Posterior cingulate gyrus (tissue), 11 donors: ENCODE measurements at places on chromosomes 5 and 9.

- no peak for DNase-seq
These were observed 221.8 kb downstream of the FAM114A2 start for GRCh38 chr5:153816870-153817269.

DNA sequence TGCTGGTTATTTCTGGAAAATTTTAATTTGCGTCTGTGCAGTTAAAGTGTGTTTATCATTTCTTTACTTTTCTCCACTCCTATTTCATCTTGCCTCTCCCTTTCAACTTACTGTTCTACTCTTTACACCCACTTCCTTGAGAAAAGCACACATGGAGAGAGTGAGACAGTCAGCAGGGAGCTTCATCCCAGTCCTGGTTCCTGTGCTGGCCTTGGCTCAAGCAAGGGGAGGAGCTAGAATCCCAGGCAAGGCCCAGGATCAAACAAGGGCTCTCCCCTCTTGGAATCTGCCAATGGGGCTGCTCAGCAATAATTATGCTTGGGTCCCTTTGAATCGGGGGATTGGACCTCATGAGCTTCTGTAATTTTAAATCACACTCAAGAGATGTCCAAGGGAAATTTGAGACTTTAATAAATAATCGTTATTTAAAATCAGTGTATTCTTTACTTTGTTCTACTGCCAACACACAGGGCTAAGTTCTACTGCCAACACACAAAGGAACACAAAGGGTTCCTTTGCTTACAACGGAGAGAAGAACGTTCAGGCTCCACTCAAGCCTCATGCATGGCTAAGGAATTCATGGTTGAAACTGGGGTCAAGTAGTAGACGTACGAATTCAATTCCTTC, 439.3 kb upstream of the DAB2 start:
- DNase-seq: no peak

DNA sequence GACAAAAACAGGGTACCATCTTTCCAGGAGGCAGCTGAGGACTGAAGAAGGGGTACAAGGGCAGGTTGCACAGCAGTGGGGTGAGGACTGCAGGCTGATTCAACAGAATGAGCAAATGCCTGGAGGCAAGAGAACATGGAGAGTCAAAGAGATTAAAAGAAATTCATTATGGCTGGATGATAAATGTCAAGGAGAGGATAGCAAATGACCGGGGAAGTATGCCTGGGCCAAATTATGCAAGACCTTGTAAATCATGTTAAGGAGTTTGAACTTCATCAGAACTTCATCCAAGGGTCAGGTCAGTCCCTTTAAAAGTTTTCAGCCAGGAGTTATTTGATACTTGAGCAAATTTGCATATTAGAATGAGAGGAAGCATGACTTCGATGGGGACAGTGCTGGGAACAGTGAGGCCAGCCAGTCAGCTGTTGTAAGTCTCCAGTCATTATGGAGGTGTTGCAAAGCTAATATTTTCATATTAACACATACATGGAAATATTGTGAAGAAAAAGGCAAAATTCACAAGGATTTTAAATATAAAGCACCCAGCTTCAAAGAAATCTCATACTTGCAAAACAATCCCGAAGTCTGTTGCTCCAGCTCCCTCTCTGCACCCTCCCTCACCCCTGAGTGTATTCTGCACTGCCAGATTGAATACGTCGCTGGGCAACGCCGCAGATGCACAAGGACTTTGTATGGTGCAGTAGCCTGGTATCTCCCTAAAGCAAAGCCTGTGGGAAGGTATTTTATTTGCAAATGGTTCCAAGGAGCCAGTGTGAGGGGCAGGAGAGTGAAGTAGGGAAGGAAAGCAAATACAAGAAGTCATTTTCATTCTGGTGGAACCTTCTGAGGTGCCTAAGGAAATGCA, 509.8 kb upstream of the TLE4 start:
- DNase-seq: no peak

- DNase-seq: no peak
These were observed 154.9 kb downstream of the FAM174A start for GRCh38 chr5:100690036-100690560.

GRCh38 chr5:83102364-83102980, 25.1 kb downstream of the XRCC4 start:
- DNase-seq: no peak

- no peak for DNase-seq
These were observed 47.2 kb downstream of the RFX3 start for GRCh38 chr9:3478549-3478953.

DNA sequence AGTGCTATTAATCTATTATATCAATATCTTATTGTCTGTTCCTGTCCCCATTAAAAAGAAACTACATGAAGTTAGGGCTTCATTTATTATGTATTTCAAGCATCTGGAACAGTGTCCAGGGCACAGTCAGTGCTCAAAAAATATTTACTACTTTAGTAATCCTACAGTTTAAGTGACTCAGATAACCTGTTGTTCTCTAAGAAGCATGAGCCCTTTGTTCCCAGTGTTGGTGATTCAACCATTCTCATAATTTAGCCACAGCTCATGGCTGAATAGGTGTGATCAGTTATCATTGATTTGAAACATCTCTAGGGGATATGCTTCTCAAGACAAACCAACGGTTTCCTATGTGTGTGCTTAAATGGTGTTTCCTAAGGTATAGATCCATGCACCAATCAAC, 292.7 kb downstream of the TMEM167A start:
- DNase-seq: no peak

DNA sequence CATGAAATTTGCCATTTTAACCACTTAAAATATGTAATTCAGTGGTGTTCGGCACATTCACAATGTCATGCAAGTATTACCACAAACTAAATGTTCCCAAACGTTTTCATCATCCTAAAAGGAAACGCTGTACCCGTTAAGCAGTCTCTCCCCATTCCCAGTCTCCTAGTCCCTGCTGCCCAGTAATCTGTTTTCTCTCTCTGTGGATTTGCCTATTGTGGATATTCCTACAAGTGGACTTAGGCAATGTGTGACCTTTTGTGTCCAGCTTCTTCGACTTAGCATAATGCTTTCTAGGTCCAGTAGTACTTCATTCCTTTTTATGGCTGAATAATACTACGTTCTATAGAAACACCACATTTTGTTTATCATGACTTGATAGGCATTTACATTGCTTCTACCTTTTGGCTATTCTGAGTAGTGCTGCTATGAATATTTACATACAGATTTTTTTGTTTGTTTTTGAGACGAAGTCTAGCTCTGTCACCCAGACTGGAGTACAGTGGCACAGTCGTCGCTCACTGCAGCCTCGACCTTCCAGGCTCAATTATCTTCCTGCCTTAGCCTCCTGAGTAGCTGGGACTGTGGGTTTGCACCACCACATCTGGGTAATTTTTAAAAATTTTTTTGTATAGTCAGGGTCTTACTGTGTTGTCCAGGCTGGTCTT, 13.0 kb downstream of the DENND4C start:
- no peak for DNase-seq

GRCh38 chr9:87195306-87195705, 248.0 kb upstream of the GAS1 start:
- no peak for DNase-seq

DNA sequence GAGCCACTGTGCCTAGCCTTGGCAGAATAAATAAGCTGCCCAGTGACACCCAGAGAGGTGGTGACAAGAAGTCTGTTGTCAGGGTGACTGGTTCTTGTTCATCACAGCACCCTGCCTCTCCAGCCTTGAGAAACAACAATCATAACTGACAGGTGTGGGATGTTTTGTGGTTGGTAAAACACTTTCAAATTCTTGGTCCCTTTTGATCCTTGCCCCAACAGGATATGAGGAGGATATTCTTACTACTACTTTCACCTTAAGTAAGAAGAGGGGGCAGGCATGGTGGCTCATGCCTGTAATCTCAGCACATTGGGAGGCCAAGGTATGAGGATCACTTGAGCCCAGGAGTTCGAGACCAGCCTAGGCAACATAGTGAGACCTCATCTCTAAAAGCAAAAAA, 14.2 kb upstream of the FRRS1L start:
- no peak for DNase-seq

DNA sequence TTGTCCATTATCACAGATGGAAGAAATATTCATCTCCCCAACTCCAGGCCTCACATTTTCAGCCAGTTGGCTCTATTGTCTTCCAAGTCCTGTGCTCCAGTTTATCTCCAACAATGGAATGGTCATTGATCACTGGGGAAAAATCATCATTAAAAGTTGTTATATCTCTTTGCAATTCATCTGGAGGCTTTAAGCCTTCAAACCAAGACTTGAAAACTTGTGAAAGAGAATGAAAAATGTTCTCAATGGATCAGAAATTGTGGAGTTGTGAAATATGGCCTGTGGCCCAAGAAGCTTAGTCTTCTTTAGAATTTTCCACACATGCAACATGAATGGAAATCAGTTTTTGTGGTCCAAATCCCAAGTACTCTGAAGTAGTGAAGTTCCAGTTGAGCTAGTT, 569.6 kb downstream of the EBF1 start:
- DNase-seq: no peak
